ENCODE measurements at places on chromosomes 4 and X.

GRCh38 chr4:71648448-71648847 is 135.4 kb downstream of the GC start:
- H3K27ac ChIP-seq: no peak overlapping the region
- H3K4me3 ChIP-seq: no peak overlapping the region
- no peak for DNase-seq
- no peaks in the 10 kb centered on the region for H3K36me3 ChIP-seq
- H3K4me1 ChIP-seq: no peaks in the 10 kb centered on the region
- H3K27me3 ChIP-seq: no peaks in the 10 kb centered on the region

DNA sequence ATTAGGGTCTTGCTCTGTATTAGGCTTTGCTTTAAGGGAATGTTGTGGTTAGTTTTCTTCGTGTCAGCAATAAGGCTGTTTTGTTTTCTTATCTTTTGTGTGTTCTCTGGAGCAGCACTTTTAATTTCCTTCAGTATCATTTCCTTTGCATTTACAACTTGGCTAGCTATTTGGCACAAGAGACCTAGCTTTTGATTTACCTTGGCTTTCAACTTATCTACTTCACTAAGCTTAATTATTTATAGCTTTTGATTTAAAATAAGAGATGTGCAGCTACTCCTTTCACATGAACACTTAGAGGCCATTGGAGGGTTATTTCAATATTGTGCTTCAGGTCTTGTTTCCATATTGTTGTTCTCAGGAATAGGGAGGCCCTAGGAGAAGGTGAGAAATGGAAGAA is 68.2 kb downstream of the FAT4 start:
- no peak overlapping the region for H3K27ac ChIP-seq
- no peak overlapping the region for H3K4me3 ChIP-seq
- DNase-seq: no peak
- no peaks in the 10 kb centered on the region for H3K27me3 ChIP-seq
- H3K36me3 ChIP-seq: no peaks in the 10 kb centered on the region

DNA sequence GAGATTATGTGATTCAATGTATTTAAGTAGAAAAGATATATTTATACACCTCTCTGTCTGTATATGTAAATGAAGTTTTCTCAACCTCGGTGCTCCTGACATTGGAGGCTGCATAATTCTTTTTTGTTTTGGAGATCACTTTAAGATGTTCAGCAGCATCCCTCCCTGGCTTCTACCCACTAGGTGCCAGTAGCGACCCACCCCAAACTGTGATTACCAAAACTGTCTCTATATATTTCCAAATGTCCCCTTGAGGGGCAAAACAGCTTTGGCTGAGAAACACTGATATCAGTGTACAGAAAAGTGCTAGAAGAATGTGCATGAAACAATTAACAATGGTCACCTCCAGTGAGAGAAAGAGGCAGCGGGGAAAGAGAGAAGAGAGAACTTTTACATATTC is 51.2 kb downstream of the DCX start:
- DNase-seq: no peak
- no peak overlapping the region for H3K4me3 ChIP-seq
- no peak overlapping the region for H3K27ac ChIP-seq
- no peaks in the 10 kb centered on the region for H3K4me1 ChIP-seq

DNA sequence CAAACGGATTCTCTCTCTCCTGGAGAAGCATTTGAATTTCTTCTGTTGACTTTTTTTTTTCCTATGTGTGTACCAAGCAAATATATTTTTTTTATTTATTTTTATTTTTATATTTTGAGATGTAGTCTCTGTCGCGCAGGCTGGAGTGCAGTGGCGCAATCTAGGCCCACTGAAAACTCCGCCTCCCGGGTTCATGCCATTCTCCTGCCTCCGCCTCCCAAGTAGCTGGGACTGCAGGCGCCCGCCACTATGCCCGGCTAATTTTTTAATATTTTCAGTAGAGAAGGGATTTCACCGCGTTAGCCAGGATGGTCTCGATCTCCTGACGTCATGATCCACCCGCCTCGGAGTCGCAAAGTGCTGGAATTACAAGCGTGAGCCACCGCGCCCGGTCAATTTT is 549.5 kb upstream of the GNPDA2 start:
- no peak overlapping the region for H3K4me3 ChIP-seq
- H3K4me1 ChIP-seq: no peaks in the 10 kb centered on the region
- no peaks in the 10 kb centered on the region for H3K36me3 ChIP-seq
- H3K27ac ChIP-seq: no peak overlapping the region

DNA sequence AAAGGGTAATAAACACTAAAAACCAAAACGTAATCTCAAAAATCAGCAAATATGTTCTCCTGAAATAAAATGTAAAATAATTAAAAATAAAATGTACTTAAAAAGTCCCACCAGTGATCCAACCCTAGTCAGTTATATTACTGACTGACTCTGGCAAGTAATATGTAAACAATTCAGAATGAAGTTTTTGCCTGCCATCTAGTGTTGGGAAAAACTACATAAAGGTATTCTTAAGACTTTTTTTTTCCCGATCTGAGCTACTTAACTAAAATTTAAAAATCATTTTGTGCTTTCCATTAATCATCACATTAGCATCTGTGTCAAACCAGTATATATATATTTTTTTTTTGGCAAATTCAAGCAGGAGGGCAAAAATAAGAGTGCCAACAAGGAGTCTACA is 24.0 kb downstream of the RCHY1 start:
- no peak overlapping the region for H3K4me3 ChIP-seq
- H3K36me3 ChIP-seq: no peaks in the 10 kb centered on the region

DNA sequence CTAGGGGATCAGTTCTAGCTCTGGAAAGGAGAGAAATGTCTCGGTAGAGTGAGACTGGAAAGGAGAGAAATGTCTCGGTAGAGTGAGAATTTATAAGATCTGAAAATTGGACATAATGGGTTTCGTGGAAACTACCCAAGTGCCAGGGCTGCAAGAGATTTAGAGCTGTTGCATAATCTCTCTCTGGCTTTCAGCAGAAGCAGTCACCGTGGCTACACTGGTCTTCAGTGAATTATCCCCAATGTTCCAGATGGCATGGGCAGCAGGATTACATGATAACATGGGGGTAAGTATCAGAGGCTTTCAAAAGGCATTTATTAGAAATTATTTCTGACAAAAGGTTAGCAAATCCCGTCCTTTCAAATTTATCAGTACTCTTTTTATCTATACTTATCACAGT is 435.5 kb downstream of the NKX6-1 start:
- H3K4me1 ChIP-seq: no peaks in the 10 kb centered on the region
- no peak overlapping the region for H3K4me3 ChIP-seq
- DNase-seq: no peak
- no peaks in the 10 kb centered on the region for H3K27me3 ChIP-seq
- no peaks in the 10 kb centered on the region for H3K36me3 ChIP-seq
- no peak overlapping the region for H3K27ac ChIP-seq

GRCh38 chr4:122548452-122548851 is 72.4 kb downstream of the IL21 start:
- no peaks in the 10 kb centered on the region for H3K27me3 ChIP-seq
- no peak overlapping the region for H3K4me3 ChIP-seq
- H3K4me1 ChIP-seq: no peaks in the 10 kb centered on the region
- DNase-seq: no peak
- no peaks in the 10 kb centered on the region for H3K36me3 ChIP-seq

DNA sequence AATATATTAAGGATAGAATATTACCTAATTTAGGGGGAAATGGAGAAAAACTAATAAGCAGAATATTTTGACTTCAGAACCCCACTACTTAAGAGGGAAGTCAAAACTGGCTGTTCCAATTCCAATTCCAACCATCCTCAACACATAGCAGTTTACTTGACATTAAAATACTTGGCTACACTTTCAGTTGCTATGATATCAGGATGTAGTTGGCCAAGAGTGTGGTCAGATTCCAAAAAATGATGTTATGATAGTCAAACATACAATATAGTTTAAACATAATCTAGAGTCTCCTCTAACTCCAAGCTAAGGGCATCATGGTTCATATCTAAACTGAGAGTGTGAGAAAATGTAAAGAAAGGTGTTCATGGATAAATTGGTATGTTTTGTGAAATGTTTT is 16.5 kb upstream of the SMIM14 start:
- H3K36me3 ChIP-seq: no peaks in the 10 kb centered on the region
- H3K4me1 ChIP-seq: no peaks in the 10 kb centered on the region
- DNase-seq: no peak

GRCh38 chr4:76931087-76931486 is 18.5 kb upstream of the SEPTIN11 start:
- no peak for DNase-seq
- no peak overlapping the region for H3K4me3 ChIP-seq
- H3K36me3 ChIP-seq: no peaks in the 10 kb centered on the region

DNA sequence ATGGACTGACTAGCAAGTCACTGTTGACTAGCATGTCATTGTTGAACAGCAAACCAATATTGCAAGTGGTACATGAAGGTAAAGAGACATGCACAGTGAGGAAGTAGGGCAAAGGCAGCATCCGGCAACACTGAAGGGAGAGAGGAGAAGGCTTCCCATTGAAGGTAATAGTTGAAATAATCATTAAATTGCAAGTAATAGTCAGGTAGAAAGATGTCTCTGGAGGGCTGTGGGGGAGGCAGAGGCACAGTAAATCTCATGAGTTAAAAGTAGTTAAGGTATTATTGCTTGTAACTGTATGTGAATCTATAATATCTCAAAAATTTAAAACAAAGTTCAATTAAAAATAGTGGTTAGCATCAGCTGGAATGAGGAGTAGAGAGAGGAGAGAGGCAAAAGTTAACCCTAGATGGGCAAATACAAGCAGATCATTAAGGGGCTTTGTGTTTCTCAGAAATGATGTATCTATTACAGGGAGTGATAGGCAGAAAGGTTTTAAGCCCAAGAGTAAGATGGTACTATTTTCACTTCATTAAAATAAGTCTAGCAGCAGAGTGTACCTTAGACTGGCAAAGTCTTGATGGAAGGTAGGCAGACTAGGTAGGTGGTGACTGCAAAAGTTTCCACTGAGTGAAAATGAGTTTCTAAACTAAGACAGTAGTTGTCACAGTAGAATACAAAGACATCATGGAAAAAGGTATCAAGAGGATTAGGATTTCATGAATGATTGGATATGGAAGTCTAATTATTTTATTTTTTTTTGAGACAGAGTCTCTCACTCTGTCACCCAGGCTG is 776.6 kb downstream of the RAB28 start:
- no peak for DNase-seq
- H3K36me3 ChIP-seq: no peaks in the 10 kb centered on the region
- H3K4me1 ChIP-seq: no peaks in the 10 kb centered on the region
- H3K27me3 ChIP-seq: no peaks in the 10 kb centered on the region

- no peak overlapping the region for H3K4me3 ChIP-seq
- peaks cover 7% of the 10 kb centered on the region for H3K36me3 ChIP-seq
- H3K27ac ChIP-seq: no peak overlapping the region
- H3K27me3 ChIP-seq: no peaks in the 10 kb centered on the region
These were observed 59.1 kb downstream of the SCD5 start for GRCh38 chr4:82739287-82740190.

GRCh38 chr4:168755598-168756477 is 254.2 kb downstream of the CBR4 start:
- no peaks in the 10 kb centered on the region for H3K27me3 ChIP-seq
- H3K27ac ChIP-seq: no peak overlapping the region
- no peaks in the 10 kb centered on the region for H3K4me1 ChIP-seq
- no peak for DNase-seq

DNA sequence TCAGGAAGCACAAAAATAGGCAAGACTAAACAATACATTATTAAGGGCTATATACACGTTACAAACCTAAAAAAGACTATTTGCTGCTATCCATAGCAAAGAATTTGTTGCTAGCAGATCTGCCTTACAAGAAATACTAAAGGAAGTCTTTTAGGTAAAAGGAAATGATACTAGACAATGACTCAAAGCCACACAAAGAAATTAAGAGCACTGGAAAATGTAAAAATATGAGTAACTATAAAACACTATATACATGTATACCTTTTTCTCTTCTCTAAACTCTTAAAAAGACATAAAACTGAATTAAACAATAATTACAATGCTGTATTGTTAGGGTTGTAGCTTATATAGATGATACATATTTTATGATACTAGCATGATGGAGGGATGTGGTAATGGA is 25.7 kb downstream of the SLC9A7 start:
- H3K27ac ChIP-seq: no peak overlapping the region
- H3K27me3 ChIP-seq: no peaks in the 10 kb centered on the region
- no peaks in the 10 kb centered on the region for H3K36me3 ChIP-seq
- H3K4me1 ChIP-seq: no peaks in the 10 kb centered on the region
- H3K4me3 ChIP-seq: no peak overlapping the region

- no peaks in the 10 kb centered on the region for H3K36me3 ChIP-seq
- no peak for DNase-seq
- no peaks in the 10 kb centered on the region for H3K27me3 ChIP-seq
- no peak overlapping the region for H3K27ac ChIP-seq
- peaks cover 2% of the 10 kb centered on the region for H3K4me1 ChIP-seq
These were observed 80.9 kb downstream of the C4orf33 start for GRCh38 chr4:129176864-129177263.

- H3K36me3 ChIP-seq: no peaks in the 10 kb centered on the region
- peaks cover 20% of the 10 kb centered on the region for H3K4me1 ChIP-seq
- H3K4me3 ChIP-seq: no peak overlapping the region
- no peak overlapping the region for H3K27ac ChIP-seq
These were observed 2.9 kb downstream of the STIM2 start for GRCh38 chr4:26863512-26863911.

DNA sequence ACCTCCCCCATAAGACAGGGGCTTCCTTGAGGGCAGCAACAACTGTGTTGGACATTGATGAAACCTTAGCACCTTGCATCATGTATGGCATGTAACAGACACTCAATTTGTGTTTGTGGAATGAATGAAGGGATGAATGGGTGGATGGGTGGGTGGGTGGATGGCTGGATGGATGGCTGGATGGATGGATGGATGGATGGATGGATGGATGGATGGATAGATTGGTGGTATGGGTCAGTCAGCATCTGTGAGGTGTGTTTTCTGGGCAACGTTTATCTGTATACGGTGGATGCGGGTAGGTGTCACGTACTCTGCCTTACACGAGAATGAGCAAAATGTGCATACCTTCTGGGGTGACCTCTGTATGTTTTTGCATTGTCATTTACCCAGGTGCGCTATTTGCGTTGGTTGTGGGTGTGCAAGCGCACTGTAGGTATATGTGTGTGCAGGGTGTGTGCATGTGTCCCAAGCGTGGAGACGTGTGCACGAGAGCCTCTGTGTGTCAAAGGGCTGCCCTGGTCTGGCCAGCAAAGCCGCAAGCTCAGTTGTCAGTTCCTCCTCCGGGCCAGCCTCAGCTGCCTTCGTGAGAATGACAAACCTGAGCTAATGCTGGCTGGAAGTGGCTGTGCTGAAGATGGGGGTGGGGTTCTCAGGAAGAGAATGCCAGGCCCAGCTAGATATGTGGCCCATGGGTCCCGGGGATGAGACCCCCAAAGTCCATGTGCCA is 26.5 kb downstream of the ELF4 start:
- no peak overlapping the region for H3K4me3 ChIP-seq
- peaks cover 2% of the 10 kb centered on the region for H3K4me1 ChIP-seq
- H3K27me3 ChIP-seq: no peaks in the 10 kb centered on the region

GRCh38 chr4:44237643-44238042 is 211.0 kb downstream of the KCTD8 start:
- H3K27me3 ChIP-seq: no peaks in the 10 kb centered on the region
- no peak for DNase-seq
- no peaks in the 10 kb centered on the region for H3K36me3 ChIP-seq
- H3K27ac ChIP-seq: no peak overlapping the region
- H3K4me1 ChIP-seq: no peaks in the 10 kb centered on the region

Data from neuronal stem cell (in vitro differentiated cells).